ENCODE measurements at places on chromosomes 7 and 10.

GRCh38 chr7:43647339-43647672 is 64.4 kb downstream of the STK17A start:
- DNase-seq: no peak

DNA sequence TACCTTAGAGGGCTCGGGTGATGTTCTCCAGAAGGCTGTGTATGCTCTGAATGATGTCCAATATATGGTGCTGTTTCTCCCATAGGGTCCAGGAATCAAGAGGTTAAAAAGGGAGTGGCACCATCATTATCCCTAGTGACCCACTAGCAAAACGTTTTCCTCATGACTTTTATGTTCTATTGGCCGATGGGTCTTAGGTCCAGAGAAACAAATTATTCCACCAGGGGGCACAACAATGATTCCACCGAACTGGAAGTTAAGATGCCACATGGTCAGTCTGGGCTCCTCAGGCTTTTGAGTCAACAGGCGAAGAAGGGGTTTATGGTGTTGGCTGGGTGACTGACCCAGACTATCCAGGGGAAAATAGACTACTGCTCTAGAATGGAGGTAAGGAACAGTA is 256.1 kb downstream of the COBL start:
- DNase-seq: no peak

- DNase-seq: no peak
Observed at GRCh38 chr10:110549211-110549610, 18.3 kb upstream of the SMC3 start.

DNA sequence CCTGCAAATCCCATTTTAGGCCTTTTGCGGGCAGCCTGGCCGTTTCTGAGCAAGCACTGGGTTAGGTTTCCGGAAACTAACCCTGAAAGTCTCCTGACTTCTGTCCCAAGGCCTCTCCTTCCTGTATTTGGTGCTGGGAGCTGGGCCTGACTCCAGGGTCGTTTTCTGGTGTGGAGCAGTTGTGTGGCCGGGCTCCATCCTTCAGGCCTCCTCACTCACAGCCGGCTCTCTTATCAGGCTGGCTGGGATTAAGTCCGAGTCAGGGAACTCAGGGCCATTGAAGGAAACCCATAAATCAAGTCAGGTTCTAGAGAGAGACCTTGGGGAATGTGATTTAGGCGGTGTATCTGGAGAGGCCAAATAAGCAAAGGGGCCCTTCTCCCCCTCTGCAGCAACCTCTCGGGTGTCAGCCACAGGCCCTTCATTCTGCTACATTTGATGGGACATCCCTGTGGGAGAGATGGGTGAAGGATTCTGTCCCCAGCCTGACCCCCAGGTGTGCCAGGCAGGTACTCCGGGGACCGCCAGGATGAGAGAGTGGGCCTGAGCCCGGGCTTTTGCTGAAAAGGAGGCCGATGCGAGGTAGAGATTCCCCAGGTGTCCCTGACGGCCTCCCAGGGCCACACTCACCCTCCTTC is 3.3 kb downstream of the GATA3 start:
- DNase-seq: no peak

GRCh38 chr7:45417268-45417667 is 156.9 kb upstream of the ADCY1 start:
- DNase-seq: no peak

- DNase-seq: no peak
Observed at GRCh38 chr7:108340856-108341411, 115.3 kb downstream of the NRCAM start.

DNA sequence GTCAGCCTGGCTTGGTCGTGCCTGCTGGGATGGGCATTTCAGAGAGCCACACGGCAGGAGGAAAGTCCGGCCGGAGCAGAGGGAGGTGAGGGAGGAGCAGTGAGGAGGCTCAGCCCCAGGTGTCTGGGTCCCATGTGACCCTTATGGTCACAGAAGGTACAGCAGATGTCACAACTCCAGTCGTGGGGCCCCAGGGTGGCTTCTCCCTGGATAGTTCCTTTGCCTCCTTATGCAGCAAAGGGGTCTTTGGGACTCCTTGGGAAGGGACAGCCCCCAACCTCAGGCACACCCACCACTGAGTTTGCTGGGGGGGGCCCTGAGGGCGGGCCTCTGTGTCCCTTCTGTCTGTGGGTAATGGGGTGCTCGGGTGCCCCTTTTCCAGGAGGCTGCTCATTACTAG is 19.6 kb upstream of the PRKAG2 start:
- no peak for DNase-seq

DNA sequence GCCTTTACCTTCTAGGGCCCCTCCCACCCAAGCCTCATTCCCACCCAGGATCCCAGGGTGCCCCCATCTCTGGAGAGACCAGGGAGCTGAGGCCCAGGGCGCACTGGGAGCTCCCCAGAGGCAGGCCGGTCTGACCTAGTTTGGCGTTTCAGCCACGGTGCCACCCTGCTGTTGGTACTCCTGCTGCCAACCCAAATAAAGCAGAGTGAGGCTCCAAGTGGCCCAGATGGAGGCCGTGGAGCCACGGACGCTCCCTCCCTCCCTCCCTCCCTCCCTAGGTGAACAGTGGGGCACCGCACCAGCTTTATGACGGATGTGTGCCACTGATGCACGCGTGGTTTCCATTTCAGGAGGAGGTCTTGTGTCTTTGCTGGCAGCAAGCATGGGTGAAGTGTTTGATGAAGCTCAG is 1.8 kb downstream of the INPP5A start:
- DNase-seq: peak; percentile 48

GRCh38 chr7:15723841-15724240 is 37.4 kb upstream of the MEOX2 start:
- DNase-seq: no peak

GRCh38 chr7:31782411-31782991 is 95.5 kb downstream of the PPP1R17 start:
- DNase-seq: no peak

DNA sequence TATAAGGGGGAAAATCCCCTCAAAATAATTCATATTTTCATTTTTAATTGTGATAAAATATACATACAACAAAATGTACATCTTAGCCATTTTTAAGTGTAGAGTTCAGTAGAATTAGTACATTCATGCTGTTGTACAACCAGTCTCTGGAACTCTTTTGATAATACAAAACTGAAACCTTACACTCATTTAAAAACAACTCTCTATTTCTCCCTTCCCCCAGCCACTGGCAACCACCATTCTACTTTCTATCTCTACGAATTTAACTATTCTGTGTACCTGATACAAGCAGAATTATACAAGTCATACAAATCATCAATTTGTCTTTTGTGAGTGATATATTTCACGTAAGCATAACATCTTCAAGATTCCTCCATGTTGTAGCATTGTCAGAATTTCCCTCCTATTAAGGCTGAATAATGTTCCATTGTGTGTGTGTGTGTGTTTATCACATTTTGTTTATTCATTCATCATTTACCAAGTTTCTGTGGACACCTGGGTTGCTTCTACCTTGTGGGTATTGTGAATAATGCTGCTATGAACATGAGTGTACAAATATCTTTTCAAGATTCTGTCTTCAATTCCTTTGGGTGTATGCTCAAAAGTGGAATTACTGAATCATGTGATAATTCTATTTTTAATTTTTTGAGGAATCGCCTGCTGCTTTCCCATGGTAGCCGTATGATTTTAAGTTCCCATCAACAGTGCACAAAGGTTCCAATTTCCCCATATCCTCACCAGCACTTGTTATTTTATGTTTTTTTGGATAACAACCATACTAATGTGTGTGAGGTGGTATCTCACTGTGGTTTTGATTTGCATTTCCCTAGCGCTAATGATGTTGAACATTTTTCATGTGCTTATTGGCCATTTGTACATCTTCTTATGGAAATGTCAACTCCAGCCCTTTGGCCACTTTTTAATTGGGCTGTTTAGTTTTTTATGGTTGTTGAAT is 4.7 kb upstream of the EBLN1 start:
- no peak for DNase-seq

- DNase-seq: no peak
Observed at GRCh38 chr7:17952387-17952786, 12.1 kb upstream of the SNX13 start.

- no peak for DNase-seq
Observed at GRCh38 chr7:99365318-99366141, 9.0 kb upstream of the ARPC1B start.

GRCh38 chr7:43650457-43651052 is 67.6 kb downstream of the STK17A start:
- no peak for DNase-seq

GRCh38 chr7:80467069-80467468 is 44.8 kb downstream of the GNAT3 start:
- DNase-seq: no peak

DNA sequence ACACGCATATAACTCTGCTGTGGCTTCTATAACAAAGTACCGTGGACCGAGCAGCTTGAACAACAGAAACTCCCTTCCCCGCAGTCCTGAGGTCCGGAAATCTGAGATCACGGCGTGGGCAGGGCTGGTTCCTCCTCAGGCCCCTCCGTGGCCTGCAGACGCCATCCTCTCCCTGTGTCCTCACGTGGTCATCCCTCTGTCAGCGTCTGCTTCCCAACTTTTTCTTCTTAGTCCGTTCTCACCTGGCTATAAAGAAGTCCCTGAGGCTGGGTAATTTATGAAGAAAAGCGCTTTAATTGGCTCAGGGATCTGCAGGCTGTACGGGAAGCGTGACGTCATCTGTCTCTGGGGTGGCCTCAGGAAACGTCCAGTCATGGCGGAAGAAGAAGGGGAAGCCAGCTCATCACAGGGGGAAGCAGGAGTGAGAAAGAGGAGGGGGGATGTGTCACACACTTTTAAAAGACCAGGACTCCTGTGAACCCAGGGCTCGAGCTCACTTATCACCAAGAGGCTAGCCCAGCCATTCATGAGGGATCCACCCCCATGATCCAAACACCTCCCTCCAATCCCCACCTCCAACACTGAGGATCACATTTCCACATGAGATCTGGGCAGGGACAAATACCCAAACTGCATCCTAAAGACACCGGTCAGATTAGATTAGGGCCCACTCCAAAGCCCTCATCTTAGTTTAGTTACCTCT is 91.2 kb upstream of the INSIG1 start:
- DNase-seq: no peak

DNA sequence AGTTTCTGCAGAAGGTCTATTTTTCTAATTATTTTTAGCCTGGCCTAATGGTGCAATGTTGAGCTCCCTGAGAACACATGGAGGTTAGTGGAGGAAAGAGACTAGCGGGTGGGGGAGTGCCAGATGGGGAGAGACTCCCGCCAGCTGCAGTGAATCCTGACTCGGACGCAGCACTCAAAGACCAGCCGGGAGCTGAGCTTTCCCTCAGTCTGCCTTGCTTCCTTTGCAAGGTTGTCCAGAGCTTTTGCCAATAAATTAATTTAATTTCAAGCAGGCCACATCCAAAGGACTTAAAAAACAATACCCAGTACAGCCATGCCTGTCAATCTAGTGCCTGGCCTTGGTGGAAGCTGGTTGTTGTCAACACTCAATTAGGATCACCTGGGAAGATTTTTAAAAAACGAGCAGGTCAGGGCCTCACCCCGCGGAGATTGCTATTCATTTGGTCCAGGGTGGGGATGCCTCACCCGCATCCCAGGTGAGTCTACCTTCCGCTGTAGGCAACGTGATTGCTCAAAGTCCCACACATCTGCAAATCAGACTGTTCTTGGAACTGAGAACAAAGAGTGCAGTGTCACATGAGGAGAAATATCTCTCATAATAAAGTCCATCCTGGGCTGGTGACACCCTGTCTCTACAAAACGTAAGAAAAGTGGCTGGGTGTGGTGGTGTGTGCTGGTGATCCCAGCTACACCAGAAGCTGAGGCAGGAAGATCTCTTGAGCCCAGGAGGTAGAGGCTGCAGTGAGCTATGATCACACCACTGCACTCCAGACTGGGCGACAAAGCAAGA is 4.0 kb downstream of the CLRN3 start:
- no peak for DNase-seq

DNA sequence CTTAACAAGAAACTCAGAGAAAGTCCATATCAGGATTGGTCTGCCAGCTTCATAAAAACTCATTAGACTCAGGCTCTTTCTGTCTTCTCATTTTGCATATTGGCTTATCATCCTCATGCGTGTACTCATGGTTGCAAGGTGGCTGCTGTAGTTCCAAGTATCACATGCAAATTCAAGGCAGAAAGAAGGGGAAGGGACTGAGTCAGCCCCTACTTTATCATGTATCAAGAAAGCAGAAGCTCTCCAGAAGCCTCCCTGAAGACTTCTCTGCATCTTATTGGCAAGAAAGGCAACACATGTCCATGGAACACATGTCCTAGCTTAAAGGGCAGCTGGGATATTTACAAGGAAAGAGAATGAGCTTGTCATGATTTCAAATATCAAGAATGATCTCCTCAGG is 19.4 kb upstream of the EZH2 start:
- no peak for DNase-seq

DNA sequence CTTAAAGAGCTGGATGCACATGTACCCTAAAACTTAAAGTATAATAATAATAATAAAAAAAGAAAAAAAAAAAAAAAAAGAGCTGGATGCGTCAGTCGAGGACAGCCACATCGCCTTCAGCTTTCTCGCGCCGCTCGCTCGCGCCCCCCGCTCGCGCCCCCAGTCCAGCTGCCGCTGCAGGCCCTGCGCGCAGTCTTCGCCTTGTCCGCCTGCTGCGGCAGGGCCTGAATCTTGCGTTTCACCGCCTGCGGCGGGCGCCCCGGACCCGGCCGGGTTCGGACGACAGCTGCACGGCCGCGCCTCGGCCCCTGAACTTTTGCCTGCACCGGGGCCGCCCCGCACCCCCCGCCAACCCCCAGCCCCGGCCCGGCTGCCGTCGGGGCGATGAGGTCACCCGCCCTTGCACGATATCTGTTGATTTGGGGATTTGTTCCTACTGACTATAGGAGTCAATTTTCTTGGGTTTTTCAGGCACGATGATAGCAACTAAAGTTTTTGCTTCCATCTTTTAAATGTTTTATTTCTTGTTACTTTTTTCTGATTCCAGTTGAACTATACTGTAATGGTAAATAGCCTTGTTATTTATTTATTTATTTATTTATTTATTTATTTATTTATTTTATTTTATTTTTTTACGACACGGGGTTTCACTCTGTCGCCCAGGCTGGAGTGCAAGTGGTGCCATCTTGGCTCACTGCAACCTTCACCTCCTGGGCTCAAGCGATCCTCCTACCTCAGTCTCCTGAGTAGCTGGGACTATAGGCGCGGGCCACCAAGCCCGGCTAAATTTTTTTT is 33.5 kb upstream of the CPN1 start:
- no peak for DNase-seq

DNA sequence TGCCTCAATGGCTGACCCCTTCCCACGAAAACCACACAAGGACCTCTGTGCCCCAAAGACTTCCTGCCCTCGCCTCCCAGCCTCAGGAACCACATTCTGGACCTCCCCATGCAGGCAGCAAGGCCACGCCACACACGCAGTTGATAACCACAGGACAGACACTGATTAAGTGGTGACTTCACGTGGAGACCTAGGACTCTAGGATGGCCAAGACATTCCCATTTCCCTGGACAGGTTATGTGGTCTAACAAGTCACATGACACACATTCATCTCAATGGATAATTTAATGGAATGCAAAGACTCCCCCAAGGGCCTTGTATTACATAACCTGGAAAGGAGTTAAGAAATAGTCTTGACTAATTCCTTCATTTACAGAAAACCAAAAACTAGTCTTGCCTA is 110.2 kb downstream of the LARP4B start:
- DNase-seq: no peak

GRCh38 chr10:60267802-60268201 is 121.9 kb downstream of the ANK3 start:
- DNase-seq: no peak

- DNase-seq: no peak
Observed at GRCh38 chr7:30596721-30597120, 2.0 kb downstream of the GARS1 start.

GRCh38 chr7:142905759-142906158 is 20.2 kb upstream of the TRPV6 start:
- no peak for DNase-seq

GRCh38 chr10:68982389-68982788 is 6.2 kb upstream of the KIFBP start:
- DNase-seq: no peak

- no peak for DNase-seq
Observed at GRCh38 chr10:93026072-93026471, 34.5 kb upstream of the CYP26C1 start.
